ENCODE measurements at places on chromosomes 3 and 15.

GRCh38 chr3:16290827-16291196 is 25.8 kb downstream of the OXNAD1 start:
- ATAC-seq = no peak
- H3K27ac ChIP-seq = peak overlapping the region; percentile 43
- H3K27me3 ChIP-seq = no peaks in the 10 kb centered on the region
- H3K4me1 ChIP-seq = no peaks in the 10 kb centered on the region
- H3K4me3 ChIP-seq = no peak overlapping the region

DNA sequence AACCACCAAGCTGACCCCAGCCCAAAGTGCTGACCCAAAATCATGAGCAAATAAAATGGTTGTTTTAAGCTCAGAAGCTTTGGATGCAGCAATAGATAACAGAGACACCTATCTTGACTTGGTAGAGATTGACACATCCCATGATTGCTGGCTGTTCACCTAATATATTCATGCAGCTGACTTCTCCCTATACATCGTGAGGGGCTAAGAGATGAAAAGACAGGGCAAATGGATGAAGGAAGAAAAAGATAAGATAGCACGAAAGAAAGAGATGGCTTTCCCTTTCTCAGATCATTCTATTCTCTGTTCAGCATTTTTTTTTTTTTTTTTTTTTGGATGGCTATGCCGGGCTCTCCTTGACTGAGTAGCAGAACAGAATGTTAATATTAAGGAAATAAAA is 141.5 kb upstream of the ADAMTS9 start:
- ATAC-seq = no peak
- no peaks in the 10 kb centered on the region for H3K4me1 ChIP-seq
- H3K36me3 ChIP-seq = peaks cover 3% of the 10 kb centered on the region
- no peak overlapping the region for H3K27ac ChIP-seq
- no peaks in the 10 kb centered on the region for H3K27me3 ChIP-seq

- no peak overlapping the region for H3K27ac ChIP-seq
- ATAC-seq = no peak
- H3K4me1 ChIP-seq = no peaks in the 10 kb centered on the region
- no peaks in the 10 kb centered on the region for H3K36me3 ChIP-seq
- H3K27me3 ChIP-seq = no peaks in the 10 kb centered on the region
- H3K4me3 ChIP-seq = no peak overlapping the region
Observed at GRCh38 chr15:92468991-92469390, 75.3 kb downstream of the ST8SIA2 start.

- H3K27me3 ChIP-seq = no peaks in the 10 kb centered on the region
- H3K4me1 ChIP-seq = no peaks in the 10 kb centered on the region
- H3K4me3 ChIP-seq = no peak overlapping the region
- no peak overlapping the region for H3K27ac ChIP-seq
Observed at GRCh38 chr3:125137358-125138033, 75.1 kb downstream of the SLC12A8 start.

DNA sequence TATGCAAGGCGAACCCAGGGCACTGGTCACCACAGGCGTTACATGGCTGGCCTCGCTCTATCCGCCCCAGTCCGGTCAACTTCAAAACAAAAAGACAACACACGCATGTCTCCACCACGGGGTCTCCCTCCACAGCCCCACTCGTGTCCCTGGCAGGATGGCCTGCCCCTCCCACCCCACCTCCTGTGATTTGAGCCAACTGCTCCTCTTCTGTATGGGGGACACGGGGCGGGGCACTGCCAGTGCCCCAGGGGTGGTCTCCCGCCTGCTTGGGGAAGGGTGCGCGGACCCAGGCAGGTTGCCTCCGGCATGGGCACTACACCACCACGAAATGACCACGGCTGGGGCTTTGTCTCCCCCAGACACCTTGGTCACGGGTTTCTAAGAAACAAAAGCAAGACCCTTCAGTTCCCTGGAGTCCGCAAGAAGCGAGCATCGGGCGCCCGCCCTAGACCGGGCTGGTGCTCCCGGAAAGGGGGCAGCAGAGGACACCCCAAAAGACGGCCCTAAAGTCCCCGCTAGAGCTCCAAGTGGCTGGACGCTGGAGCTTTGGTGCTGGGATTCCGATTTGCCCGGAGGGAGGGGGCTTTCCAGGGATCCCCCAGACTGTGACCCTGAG is 219.3 kb upstream of the PRICKLE2 start:
- peak overlapping the region; percentile 3 for H3K4me3 ChIP-seq
- peak; percentile 11 for ATAC-seq
- H3K27me3 ChIP-seq = peaks cover 58% of the 10 kb centered on the region
- peaks cover 9% of the 10 kb centered on the region for H3K4me1 ChIP-seq
- H3K36me3 ChIP-seq = no peaks in the 10 kb centered on the region

DNA sequence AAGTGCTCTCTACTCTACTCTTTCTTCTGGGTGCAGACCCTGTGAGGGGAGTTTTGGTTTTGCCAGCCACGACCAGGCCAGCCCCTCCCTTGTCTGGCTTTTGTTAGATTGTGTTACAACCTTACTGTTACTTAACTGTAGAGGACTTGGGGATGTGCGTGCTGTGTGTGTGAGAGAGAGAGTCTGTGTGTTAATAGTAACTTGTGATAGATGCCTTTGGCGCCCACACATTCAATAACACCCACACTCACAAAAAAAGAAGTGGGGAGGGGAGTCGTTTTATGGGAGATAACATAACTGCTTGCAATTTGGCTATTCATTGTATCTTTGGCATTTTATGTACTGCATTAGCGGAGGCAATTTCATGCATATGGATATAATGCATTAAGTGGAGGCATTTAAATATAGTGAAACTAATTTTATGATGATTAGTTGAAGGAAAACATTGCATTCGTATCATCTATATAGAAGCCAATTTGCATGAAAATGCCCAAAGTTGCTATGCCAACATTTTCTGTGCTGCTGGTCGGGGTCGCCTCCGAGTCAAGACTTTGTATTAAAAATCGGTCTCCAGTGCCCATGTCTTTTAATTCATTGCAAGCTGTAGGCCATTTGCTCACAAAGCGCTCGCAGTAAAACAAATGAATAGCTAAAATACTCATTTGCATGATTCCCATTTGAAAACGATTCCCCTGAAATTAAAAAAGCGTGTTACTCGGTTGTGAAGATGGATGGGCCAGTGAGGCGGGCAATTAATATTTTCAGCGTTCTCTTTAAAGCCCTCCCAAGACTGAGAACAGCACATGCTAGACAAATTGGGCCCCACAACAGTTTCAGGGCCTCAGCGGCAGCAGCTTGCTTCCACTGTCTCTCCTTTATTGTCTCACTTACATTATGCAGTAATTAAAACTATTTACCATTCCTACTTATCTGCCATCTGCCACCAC is 158.5 kb upstream of the SMAD3 start:
- peak overlapping the region; percentile 69 for H3K27ac ChIP-seq
- no peak for ATAC-seq
- no peaks in the 10 kb centered on the region for H3K27me3 ChIP-seq
- H3K36me3 ChIP-seq = no peaks in the 10 kb centered on the region
- H3K4me1 ChIP-seq = peaks cover 17% of the 10 kb centered on the region

DNA sequence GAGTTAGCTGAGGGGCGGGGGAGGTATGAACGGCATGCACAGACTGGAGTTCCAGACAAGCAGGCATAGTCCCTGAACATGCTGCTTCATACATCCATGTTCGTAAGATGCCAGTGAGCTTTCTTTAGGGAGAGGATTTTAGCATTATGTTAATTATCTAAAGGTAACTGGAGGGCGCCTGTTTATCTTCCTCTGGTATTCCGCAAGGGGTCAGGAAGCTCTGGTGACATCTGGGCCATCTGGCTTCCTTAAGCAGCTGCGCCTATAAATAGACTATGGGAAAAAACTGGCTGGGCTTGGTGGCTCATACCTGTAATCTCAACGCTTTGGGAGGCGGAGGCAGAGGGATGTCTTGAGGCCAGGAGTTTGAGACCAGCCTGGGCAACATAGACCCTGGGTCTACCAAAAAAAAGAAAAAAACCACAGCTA is 1.5 kb upstream of the FBXO22 start:
- H3K4me1 ChIP-seq = peaks cover 42% of the 10 kb centered on the region
- no peaks in the 10 kb centered on the region for H3K27me3 ChIP-seq
- H3K4me3 ChIP-seq = no peak overlapping the region
- ATAC-seq = no peak

DNA sequence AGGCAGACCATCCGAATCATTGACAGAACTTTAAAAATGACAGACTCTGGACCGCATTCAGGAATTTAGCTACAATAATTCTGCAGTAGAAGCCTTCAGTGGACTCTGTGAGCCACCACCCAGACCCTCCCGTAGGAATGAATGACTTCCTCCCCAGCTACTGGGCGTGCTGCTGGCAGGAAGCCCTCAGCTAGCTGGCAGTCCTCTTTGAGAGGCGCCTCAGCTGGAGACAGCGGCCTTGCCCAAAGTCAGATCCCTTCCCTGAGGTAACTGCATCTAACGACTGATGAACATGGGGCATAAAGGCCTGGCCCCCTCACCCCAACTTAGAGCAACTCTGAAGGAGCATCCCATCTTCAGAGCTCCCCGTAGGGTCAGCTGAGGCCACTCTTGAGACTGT is 25.8 kb downstream of the CRABP1 start:
- no peak overlapping the region for H3K4me3 ChIP-seq
- no peak for ATAC-seq
- H3K27ac ChIP-seq = no peak overlapping the region
- no peaks in the 10 kb centered on the region for H3K4me1 ChIP-seq

DNA sequence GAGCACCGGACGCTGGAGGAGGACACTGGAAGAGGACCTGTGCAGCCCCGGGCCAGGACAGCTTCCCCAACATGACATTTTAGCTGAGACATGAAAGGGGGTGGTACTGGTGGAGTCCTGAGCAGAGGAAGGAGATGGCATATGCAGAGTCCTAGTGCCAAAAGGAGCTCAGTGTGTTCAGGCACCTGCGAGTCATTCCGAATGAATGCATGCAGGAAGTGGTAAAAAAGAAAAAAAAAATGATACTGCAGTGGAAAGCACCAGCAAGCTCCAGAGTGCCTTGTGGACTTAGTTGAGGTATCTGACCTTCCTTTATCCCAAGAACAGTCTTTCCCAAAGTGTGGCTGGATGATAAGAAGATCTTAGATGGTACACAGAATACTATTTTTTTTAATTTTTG is 6.6 kb upstream of the ZNF148 start:
- no peak overlapping the region for H3K4me3 ChIP-seq
- no peaks in the 10 kb centered on the region for H3K36me3 ChIP-seq
- no peak for ATAC-seq
- H3K27ac ChIP-seq = no peak overlapping the region

DNA sequence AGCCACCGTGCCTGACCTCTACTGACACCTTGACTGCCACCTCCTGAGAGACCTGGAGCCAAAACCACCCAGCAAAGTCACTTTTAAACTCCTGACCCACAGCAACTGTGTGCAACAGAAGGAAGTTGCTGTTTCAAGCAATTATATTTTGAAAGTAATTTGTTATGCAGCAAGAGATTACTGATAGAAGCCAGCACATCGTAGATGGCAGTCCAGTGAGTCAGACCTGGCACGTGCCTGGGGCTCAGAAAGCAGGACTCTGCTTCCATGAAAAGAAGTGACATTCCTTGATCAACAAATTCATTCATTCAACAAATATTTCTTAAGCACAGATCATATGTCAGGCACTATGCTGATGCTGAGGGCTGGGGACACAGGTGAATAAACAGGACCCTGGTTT is 5.7 kb upstream of the CSPG4 start:
- peak; percentile 54 for ATAC-seq
- peaks cover 84% of the 10 kb centered on the region for H3K4me1 ChIP-seq
- H3K27ac ChIP-seq = peak overlapping the region; percentile 83
- no peaks in the 10 kb centered on the region for H3K27me3 ChIP-seq
- no peaks in the 10 kb centered on the region for H3K36me3 ChIP-seq
- H3K4me3 ChIP-seq = no peak overlapping the region

GRCh38 chr15:29589416-29589815 is 232.9 kb downstream of the TJP1 start:
- no peak overlapping the region for H3K4me3 ChIP-seq
- no peaks in the 10 kb centered on the region for H3K36me3 ChIP-seq

- no peaks in the 10 kb centered on the region for H3K27me3 ChIP-seq
- H3K4me1 ChIP-seq = peaks cover 24% of the 10 kb centered on the region
- no peak for ATAC-seq
- no peak overlapping the region for H3K27ac ChIP-seq
- no peak overlapping the region for H3K4me3 ChIP-seq
- H3K36me3 ChIP-seq = no peaks in the 10 kb centered on the region
Observed at GRCh38 chr3:100871306-100871705, 121.9 kb downstream of the ABI3BP start.

- no peaks in the 10 kb centered on the region for H3K27me3 ChIP-seq
- ATAC-seq = no peak
- no peaks in the 10 kb centered on the region for H3K4me1 ChIP-seq
Observed at GRCh38 chr3:136377508-136377907, 127.4 kb downstream of the PCCB start.

- H3K27me3 ChIP-seq = no peaks in the 10 kb centered on the region
- H3K36me3 ChIP-seq = no peaks in the 10 kb centered on the region
- H3K27ac ChIP-seq = no peak overlapping the region
- H3K4me3 ChIP-seq = no peak overlapping the region
Observed at GRCh38 chr3:20230954-20231353, 44.9 kb upstream of the SGO1 start.

- H3K36me3 ChIP-seq = no peaks in the 10 kb centered on the region
- ATAC-seq = no peak
- H3K4me3 ChIP-seq = no peak overlapping the region
- no peaks in the 10 kb centered on the region for H3K27me3 ChIP-seq
Observed at GRCh38 chr15:99976811-99977271, 243.6 kb upstream of the LYSMD4 start.

- H3K27me3 ChIP-seq = no peaks in the 10 kb centered on the region
- no peaks in the 10 kb centered on the region for H3K36me3 ChIP-seq
- H3K4me3 ChIP-seq = no peak overlapping the region
Observed at GRCh38 chr3:63494646-63495045, 157.8 kb upstream of the SNTN start.

GRCh38 chr3:126749931-126750755 is 46.1 kb downstream of the CHCHD6 start:
- peaks cover 5% of the 10 kb centered on the region for H3K4me1 ChIP-seq
- no peak overlapping the region for H3K4me3 ChIP-seq
- no peak overlapping the region for H3K27ac ChIP-seq
- H3K27me3 ChIP-seq = no peaks in the 10 kb centered on the region
- ATAC-seq = no peak
